KBM-7 (cell line): ENCODE measurements at places on chromosomes 12 and 14.

GRCh38 chr14:22886500-22887259 is 3.7 kb downstream of the REM2 start:
- DNase-seq = no peak

DNA sequence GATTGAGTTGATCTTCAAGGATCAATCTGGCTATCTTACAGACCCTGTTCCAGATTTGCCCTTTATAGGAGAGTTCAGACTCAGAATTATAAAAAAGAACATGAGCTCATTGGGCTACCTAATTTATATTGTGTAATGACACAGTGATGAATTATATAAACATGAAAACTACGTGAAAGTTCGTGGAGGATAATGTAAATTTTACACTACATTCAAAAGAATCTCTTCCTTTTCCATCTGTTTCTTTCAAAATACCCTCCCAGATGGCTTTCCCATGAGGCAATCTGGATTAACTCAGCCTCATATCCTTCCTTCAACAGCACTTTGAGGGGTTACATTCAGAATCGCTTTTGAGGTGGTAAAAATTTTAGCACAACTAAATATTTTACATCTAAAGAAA is 129.3 kb downstream of the HMGA2 start:
- DNase-seq = no peak

DNA sequence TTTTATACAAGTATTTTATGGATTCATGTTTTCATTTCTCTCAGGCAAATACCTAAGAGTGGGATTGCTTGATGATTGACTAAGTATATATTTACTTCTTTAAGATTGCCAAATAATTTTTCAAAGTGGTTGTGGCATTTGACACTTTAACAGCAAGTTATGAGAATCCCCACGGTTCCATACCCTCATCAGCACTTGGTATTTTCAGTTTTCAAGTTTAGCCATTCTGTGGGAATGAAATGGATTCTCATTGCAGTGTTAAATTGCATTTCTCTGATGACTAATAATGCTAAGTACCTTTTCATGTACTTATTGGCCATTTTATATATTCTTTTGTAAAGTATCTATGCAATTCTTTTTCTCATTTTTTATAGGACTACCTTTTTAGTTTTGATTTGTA is 301.5 kb upstream of the DIO3 start:
- DNase-seq = no peak

DNA sequence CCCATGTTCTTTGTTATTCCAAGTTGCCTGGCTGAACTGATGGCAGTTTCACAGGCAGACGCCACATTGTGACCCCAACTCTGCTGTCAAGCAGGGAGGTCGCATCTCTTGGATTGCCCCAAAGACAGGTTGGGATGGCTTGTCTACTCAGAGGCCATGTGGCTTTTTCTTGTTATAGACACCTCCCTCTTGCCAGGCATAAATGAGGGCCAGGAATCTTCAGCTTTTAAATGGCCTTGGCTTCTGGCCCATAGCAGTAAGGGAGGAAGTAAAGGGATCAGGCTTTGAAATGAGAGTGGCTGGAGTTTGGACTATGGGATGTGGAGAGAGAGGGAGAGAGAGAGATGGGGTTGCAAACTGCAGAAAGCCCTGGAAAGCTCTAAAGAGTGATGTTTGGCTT is 215.0 kb downstream of the TBX5 start:
- DNase-seq = no peak

- peak; percentile 90 for DNase-seq
Measured at GRCh38 chr12:110102255-110102654, 21.9 kb upstream of the IFT81 start.

DNA sequence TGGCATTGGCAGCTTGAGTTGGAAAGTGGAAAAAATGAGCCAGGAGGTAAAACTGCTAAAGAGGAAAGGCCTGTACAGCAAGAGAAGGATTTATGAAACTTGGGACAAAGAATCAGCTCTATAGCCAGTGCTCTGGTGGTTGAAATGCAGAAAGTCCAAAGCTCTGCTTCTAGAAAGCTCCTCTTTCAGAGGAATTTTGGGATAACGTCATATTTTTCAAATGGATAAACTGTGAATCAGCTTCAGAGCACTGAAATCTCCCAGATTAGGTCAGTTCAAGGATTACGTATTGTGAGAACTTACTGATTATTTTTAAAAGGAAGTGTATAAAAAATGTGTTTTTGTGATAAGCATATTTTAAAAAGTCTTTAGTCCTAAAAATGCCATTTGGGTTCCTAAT is 203.1 kb upstream of the CNOT2 start:
- no peak for DNase-seq
